NCI-H1436 treated with DMSO at 0.1 percent for 48 hours (cell line): ENCODE measurements at places on chromosomes 12 and 14.

GRCh38 chr14:22801716-22802115, 13.5 kb downstream of the SLC7A7 start:
- no peak for DNase-seq

- DNase-seq = no peak
Measured at GRCh38 chr12:19647806-19648556, 208.7 kb downstream of the AEBP2 start.

DNA sequence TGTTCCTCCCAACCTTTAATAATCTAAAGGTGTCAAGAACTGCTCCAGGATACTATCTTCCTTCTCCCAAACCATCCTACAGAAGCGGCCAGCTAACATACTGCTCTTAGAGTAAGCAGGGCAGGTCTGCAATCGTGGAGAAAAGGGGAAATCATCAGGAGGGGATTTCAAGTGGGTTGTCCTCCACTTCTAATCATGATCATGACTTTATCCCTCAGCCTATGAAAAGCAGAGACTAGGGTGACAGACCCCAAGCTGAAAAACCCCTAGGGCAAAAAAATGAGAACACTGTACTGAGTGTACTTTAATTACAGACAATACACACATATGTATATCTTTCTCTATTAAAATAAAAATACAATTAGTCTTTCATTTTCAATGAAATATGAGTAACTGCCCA, 13.9 kb downstream of the DUSP16 start:
- no peak for DNase-seq

DNA sequence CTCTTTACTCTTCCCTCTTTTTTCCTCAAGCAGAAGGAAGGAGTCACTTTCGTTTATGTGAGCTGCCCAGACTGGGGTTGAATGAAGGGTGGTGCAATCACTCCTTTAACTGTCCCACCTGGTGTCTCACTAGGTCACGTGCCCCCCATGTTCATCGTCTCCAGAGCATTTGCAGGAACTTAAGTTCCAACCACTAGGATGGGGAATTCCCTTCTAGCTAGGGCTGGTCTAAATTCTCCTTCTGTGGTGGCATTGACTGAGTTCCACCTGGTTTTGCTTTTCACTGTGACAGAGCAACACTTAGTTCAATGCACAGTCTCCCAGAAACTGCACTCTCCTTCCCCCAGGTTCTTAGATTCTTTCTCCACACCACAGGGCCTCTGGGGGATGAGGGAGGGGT, 9.5 kb downstream of the FANCM start:
- no peak for DNase-seq

GRCh38 chr12:117018276-117018675, 80.9 kb downstream of the TESC start:
- no peak for DNase-seq

- no peak for DNase-seq
Measured at GRCh38 chr12:132507161-132507538, 17.2 kb downstream of the FBRSL1 start.

DNA sequence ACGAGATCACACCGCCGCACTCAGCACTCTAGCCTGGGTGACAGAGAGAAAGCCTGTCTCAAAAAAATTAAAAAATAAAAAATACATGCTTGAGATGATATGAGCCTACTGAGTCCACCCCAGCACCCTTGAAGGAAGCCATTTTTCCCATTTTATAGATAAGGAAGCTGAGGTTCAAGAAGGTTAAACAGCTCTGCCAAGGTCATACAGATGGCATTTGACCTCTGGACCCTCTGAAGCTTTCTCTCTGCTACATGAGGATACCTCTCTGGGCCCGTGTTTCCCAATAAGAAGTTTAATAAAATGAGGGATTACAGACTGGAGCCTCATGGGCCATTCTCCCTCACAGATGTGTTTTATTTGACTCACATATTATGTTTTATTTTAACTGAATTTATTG, 53.9 kb upstream of the PNMA1 start:
- no peak for DNase-seq
